ENCODE measurements at places on chromosomes 1 and 21. TPM values are rescaled to one million over a fixed set of nuclear protein-coding genes. Genes with fewer than 3 reads are reported as not detected.
A peak's percentile ranks its signal among the peaks of the same experiment; 100 is the strongest.

Gene ICOSLG
- not detected for total RNA-seq

Gene NHLH2
- total RNA-seq: not detected

Gene GJB3
- total RNA-seq: 0.57 TPM

Gene GJA9
- not detected for total RNA-seq

Gene HEYL
- total RNA-seq: 0.15 TPM

Gene C1QB
- total RNA-seq: not detected

Gene BCAN
- not detected for total RNA-seq

Gene KCNK1
- 5.9 TPM for total RNA-seq

Gene ACOT11
- total RNA-seq: 0.66 TPM

Gene PIGM
- 3.4 TPM for total RNA-seq

Gene ADAMTS5
- 12.2 TPM for total RNA-seq

Gene SPRR2D
- not detected for total RNA-seq

Gene RIMS3
- total RNA-seq: 0.64 TPM

GRCh38 chr21:17612023-17612564 is 607 bp downstream of the BTG3 start:
- DNase-seq: peak; percentile 60

DNA sequence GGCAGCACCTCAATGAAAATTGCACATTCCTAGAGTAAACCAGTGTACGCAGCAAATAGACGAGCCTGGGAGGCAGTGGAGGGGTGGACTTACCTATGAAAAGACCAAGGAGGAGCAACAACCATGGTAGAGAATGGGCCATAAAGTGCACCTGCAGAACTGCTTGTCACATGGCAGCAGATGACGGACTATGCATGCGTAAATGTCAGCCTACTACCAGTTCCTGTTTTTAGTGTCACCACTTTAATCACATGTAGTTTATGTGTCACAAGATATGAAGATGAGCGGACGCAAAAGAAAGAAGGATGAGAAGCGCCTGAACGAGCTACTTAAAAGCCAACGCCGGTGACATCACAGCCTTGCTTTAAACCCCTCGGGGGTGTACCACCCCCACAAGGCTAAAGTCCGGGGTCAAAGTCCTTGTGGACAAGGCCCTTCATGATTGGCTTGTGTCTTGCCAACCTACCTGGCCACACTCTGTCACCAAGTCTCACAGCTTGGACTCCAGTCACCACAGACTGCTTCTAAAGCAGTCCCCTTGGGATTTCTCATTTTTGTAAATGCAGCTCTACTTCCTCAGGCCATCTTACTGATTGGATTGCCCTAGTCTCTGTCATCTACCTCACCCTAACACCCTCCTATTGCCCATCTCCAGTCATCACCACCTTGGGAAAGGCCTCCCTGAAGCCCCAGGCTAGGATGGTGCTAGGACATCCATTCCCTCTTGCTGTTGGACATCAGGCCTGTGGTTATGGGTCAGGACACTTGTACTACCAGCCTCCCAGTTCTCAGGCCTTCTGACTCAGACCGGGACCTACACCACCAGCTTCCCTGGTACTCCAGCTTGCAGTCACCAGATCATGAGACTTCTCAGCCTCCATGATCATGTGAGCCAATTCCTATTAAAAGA is 6.0 kb upstream of the LY9 start:
- DNase-seq: peak; percentile 16

GRCh38 chr1:31924839-31925238 is 13.3 kb downstream of the PTP4A2 start:
- DNase-seq: peak; percentile 37

- no peak for DNase-seq
These were observed 942 bp upstream of the RSBN1 start for GRCh38 chr1:113813218-113813617.

GRCh38 chr1:41404308-41404761 is 43.1 kb downstream of the FOXO6 start:
- peak; percentile 83 for DNase-seq

GRCh38 chr1:95028954-95029353 is 43.8 kb downstream of the ALG14 start:
- DNase-seq: no peak

DNA sequence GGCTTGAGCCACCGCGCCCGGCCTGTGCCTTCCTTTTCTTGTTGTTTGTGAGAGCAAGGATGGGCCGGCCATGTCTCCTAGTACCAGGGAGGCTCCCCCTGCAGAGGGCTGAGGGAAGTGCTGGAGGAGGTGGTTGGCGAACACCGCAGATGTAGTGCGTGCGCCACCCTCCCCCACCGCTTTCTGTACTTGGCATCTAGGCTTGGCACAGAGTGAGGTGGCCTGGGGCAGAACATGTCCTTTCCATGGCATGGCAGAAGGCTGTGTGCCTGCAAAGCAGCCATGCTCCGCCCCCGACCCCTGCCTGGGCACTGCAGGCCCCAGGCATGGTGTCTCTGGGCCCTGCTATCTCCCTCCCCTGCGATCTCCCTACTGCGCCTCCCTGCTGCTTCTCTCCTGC is 30.7 kb downstream of the ALPL start:
- DNase-seq: peak; percentile 35

DNA sequence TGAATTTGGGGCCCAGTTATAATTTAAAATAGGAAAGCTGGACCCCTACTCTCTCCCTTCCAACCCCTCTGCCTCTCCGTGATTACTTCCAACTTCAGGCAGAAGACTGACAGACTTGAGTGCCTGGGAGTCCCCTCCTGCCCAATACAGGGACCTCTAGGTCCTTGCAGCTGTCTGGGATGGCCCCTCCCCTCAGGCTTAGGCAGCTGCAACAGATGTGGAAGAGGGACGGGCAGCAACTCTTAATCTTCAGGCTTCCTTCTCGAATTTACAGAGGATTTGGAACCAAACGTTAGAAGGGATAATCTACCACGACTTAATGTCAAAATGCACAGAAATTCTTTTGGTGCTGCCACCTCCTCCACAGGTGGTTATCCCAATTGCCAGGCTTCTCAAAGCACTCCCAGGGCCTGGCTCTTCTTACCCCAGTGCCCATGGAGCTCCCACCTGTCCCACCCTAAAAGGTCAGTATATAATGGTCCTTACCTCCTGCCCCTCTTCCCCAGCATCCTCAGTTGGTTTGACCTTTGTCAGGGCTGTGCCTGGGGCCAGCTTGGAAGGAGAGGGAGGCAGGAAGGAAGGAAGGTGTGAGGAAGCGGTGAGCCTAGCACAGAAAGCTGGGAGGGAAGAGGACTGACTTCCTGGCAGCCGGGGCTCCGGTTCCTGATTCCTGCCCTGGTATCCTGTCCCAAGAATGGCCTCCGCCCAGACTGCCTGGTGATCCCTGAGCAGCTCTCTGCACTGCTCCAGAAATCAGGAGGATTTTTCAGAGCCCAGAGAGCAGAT is 2.8 kb downstream of the PEA15 start:
- no peak for DNase-seq

DNA sequence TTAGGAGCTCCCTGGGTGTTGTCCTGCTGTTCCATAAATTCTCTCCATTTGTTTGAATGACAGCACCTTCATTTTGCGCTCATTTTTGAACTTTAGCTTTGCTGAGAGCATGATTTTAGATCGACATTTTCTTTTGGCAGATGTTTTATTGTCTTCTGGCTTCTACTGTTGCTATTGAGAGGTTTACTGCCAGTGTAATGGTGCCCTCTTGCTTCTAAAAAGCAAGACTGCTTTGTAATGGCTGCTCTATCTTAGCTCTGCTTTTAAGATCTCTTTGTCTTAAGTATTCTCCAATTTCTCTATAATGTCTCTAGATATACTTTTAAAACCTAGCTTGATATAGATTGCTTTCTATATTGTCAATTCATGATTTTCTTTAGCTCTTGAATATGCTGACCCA is 27.8 kb downstream of the THEM4 start:
- DNase-seq: peak; percentile 22

- DNase-seq: no peak
These were observed 356.5 kb upstream of the DUSP10 start for GRCh38 chr1:222098404-222098803.

GRCh38 chr1:154552036-154552435 is 6.4 kb downstream of the UBE2Q1 start:
- no peak for DNase-seq

DNA sequence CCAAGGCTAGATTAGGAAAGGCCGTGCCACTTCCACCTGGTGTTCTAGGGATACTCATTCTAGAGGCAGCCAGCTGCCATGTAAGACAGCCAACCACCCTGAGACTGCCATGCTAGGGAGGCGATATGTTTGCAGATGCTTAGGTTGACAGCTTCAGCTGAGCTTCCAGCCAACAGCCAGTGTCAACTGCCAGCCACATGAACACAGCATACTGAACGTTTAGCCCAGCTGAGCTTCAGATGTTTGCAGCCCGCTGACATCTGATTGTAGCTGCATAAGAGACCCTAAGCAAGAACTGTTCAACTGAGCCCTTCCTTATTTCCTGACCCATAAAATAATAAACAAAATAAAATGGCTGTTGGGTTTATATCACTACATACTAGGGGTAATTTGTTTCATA is 5.0 kb upstream of the KCNC4 start:
- no peak for DNase-seq

GRCh38 chr1:14442669-14443068 is 155.8 kb upstream of the KAZN start:
- peak; percentile 28 for DNase-seq

- DNase-seq: peak; percentile 42
These were observed 618.3 kb downstream of the SMYD3 start for GRCh38 chr1:245888809-245889208.

DNA sequence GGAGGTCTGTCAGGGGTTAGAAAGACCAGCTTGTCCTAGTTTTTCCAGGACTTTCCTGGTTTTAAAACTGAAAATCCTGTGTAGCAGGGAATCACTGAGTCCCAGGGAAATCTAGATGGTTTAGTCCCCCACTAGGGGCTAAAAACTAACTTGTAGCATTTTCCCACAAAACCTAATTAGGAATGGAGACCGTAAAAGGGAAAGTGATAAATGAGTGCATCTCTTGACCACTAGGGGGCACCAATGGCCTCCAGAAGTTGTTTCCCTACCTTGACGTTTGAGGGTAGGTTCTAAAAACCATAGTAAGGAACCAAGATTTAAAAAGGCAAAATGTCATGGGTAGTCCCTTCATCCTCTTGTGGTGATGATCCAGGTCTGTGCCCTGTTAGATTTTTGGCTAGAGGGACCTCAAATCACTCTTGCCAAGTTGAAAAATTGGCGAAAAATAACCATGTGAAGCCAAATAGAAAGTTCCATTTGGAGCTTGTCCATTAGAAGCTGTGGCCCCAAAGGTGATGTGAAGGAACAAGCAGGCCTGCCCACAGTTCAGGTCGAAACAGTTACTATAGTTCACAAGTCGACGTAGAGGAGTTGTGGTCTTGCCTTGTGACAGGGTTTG is 24.5 kb downstream of the CLIC6 start:
- peak; percentile 75 for DNase-seq

- peak; percentile 71 for DNase-seq
These were observed 21.3 kb downstream of the GPSM2 start for GRCh38 chr1:108897865-108898720.

- no peak for DNase-seq
These were observed 40.1 kb upstream of the HMCN1 start for GRCh38 chr1:185694081-185694480.

DNA sequence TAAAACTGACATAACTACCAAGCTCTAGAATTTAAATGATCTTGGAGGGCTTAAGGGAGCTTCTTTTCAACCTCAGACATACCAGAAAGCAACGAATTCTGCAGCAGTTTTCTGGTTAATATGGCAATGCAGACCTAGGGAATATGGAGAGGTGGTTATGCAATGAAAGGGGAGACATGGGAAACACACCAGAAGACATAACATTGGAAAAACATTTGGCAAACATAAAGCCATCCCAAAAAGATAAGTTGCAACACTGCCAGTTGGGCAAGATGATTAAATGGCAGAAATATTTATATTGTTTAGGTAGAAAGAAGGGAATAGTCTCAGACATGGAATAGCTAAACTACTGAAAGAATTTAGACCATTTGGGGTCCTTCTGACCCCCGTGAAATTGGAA is 104.5 kb downstream of the KCNJ6 start:
- no peak for DNase-seq

DNA sequence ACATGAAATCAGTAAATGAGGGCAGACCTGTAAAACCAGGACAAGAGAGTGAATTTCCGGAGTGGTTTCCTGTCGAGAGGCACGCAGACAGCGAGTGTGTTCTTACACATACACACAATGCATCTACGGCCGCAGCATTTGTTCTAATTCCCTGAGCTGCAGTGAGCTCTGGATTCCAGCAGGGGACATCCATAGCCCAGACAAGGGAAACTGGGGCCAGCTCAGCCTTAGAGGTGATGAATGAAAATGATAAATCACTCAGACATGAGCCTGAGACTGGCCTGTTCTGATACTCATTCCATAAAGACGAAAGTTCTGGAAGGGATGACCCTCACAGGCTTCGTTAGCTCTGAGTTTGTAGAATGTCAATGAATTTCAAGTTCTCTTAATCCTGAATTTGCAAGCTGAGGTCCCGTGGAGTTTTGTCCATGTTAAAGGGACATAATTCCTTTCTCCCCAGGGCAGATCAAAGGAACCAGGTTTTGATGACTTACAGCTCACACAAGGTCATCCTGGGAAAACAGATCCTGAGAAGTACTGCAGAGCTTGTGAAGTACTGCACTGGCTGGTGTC is 207.9 kb upstream of the C1orf87 start:
- DNase-seq: peak; percentile 61

All from M059J (cell line).